Stimulated activated CD4-positive, alpha-beta T cell treated with anti-CD3 and anti-CD28 coated beads, Interleukin-4, amount 100 ng/mL, for 24 hours (primary cell): ENCODE measurements at places on chromosomes 6 and 20.

- DNase-seq = peak; percentile 36
These were observed 24.0 kb downstream of the HBS1L start for GRCh38 chr6:135030532-135031178.

GRCh38 chr6:135535989-135536414 lies 38.5 kb upstream of the AHI1 start:
- DNase-seq = no peak

- DNase-seq = no peak
These were observed 1079.3 kb downstream of the EPHA7 start for GRCh38 chr6:92339936-92340640.

DNA sequence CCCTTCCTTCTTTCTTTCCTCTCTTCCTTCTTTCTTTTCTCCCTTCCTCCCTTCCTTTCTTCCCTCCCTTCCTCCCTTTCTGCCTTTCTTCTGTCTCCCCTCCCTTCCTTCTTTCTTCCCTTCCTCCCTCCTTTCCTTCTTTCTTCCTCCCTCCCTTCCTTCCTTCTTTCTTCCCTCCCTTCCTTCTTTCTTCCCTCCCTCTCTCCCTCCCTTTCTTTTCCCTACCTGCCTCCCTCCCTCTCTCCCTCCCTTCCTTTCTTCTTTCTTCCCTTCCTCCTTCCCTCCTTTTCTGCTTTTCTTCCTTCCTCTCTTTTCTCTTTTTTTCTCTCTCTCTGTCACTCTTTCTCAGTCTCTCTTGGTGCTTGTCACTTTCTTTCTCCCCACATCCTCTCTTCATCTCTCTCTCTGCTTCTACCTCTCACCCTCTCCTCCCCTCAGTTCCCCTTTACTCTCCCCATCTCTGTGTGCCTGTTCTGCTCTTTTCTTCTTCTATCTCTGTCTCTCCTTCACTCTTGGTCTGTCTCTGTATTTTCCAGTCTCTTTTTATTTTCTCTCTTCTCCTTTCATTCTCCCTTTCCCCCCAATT lies 30.1 kb upstream of the FAM83D start:
- DNase-seq = no peak

GRCh38 chr20:2156666-2157624 lies 55.3 kb downstream of the STK35 start:
- DNase-seq = no peak

DNA sequence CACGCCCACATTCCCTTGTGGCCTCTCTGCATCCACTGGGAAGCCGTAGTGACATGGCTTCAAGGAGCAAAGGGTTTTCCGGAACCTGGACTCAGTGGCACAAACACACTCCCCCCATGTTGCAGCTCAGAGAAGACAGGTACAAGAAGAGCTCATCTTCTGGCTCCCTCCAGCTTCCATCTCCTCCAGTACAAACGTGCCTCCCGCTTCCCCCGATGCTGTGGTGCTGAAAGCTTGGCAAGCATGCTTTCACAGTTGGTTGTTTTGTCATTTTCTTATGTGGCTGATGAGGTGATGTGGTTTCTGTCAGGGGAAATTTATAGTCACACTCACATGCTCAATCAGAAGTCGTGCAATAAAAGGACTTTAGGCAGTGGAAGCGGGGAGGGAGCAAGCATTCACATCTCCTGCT lies 258.5 kb downstream of the KIF16B start:
- DNase-seq = no peak

DNA sequence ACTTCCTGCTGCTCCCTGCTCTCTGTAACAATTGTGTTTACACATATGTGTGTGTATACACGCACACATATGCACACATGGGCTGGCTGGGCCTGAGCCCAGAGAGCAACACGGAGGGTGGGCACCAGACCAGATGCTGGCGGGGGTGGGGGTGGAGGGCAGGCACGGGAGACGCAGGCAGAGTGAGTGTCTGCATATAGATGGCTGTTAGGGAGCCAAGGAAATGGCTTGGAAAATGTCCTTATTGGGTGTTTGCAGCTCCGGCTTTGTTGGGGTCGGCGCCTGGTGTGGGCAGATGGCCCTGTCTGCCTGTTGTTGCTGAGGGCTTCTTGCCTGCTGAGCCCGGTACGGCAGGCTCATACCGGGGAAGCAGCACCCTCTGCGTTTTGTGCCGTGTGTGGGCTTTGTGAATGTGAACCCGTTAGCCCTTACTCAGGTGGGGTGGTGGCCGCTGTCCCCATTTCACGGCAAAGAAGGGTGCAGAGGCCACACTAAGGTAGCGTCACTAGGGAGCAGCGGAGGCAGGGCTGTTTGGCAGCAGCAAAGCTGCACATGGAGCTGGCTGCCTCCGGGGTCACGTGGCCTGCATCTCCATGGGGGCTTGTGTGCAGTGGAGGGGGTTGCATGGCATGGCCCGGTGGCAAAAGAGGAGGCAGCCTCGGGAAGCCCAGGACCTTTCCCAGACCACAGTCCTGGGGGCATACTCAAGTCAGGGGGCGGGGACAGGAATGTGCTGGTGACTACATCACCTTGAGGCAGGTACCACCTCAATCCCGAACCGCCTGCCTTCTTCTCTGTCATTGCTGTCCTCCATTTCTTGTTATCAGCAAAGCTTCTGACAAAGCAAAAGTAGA lies 47.4 kb upstream of the SRF start:
- DNase-seq = no peak

- DNase-seq = no peak
These were observed 8.4 kb downstream of the MBOAT1 start for GRCh38 chr6:20203561-20204511.

GRCh38 chr6:136036071-136036380 lies 184.5 kb downstream of the PDE7B start:
- DNase-seq = no peak

DNA sequence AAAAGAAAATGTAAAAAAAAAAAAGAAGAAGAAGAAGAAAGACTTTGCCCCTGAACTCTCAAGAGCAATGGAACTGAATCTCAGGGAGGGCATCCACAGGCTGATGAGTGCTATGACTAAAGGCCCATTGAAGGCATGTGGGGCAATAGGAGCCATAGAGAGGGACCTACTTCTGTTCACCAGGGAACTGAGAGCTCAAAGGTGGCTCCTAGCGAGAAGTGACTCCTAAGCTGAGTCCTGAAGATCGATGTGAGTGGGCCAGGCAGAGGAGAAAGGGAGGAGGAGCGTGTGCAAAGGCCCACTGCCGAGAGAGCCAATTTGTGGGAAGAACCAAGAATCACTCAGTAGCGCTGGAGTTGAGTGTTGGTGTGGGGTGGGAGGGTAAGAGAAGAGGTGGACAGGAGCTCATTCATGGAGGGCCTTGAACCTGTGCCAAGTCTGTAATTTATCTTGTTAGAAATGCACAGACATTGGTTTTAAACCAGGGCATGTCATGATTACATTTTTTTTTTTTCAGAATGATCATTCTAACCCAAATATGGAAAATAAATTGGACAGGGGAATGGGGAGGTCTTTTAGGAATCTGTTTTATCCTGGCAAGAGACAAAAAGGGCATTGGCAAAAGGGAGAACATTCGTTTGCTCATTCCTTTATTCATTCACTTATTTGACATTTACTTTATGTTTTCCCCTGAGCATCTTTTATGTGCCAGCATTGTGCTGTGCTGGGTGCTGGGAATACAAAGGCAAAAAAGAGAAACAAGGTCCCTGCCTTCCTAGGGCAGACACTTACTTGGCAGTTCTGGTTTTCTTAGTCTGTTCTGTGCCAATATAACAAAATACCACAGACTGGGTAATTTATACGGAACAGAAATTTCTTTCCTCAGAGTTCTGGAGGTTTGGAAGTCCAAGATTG lies 67.4 kb upstream of the DSP start:
- DNase-seq = no peak

- DNase-seq = peak; percentile 24
These were observed 560 bp downstream of the YTHDF1 start for GRCh38 chr20:63215101-63216040.

GRCh38 chr6:106748547-106749207 lies 119.3 kb downstream of the QRSL1 start:
- DNase-seq = no peak

DNA sequence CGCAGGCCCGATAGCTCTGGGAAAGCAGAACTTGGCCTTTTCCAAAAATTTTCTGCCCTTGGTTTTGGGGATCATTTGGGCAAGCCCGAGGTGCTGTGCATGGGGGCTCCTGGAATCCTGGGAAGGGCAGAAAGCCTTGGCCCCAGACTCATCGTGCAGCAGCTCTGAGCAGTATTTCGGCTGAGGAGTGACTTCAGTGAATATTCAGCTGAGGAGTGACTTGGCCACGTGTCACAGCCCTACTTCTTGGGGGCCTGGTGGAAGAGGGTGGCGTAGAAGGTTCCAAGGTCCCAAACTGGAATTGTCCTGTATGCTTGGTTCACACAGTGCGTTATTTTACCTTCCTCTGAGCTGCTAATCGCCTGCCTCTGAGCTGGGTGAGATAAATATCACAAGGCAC lies 1.1 kb upstream of the BMP2 start:
- no peak for DNase-seq

- DNase-seq = no peak
These were observed 6.3 kb upstream of the NAA20 start for GRCh38 chr20:20010639-20011500.

DNA sequence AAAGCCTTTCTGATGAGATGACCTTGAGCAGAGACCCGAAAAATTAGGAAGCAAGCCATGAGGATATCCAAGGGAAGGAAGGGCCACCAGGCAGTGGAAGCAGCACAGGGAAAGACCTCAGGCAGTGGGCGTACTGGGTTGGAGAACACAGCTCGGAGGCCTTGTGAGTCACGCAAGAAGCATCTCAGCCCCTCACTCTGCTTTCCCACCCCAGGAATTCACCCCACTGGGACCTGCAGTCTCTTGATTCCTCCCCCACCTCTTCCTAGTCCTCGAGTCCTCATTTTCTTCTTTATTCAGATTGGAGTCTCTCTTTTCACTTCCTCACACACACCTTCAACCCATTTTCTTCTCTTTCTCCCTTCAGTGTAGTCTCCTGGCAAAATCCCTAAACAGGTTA lies 27.0 kb downstream of the RPRD1B start:
- no peak for DNase-seq

GRCh38 chr6:104477569-104477968 lies 382.1 kb downstream of the HACE1 start:
- no peak for DNase-seq

- peak; percentile 9 for DNase-seq
These were observed 167.4 kb upstream of the THBS2 start for GRCh38 chr6:169420912-169421543.

DNA sequence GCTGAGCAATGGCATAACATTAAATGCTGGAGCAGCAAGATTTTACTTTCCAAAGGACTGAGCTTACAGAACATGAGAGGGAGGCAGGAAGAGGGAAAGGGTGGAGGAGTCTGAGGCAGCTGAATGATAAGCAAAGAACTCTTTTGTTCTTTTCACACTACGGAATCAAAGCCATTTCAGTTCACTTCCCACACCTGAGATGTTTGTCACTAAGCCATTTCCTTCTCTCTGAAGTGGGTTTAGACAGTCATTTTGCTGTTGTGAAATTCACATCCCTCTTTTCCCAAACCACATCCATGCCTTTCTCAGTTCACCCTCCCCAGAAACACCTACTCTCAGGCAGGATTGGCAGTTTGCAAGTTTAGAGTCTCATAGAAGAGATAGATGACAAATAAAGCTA lies 267.9 kb downstream of the ADGRG6 start:
- no peak for DNase-seq

GRCh38 chr6:157867981-157868380 lies 44.9 kb downstream of the SNX9 start:
- DNase-seq = no peak
